Fibroblast of skin of scalp (primary cell): ENCODE measurements at places on chromosomes 3 and 15.

GRCh38 chr3:191593486-191593885, 132.5 kb downstream of the PYDC2 start:
- DNase-seq: no peak

DNA sequence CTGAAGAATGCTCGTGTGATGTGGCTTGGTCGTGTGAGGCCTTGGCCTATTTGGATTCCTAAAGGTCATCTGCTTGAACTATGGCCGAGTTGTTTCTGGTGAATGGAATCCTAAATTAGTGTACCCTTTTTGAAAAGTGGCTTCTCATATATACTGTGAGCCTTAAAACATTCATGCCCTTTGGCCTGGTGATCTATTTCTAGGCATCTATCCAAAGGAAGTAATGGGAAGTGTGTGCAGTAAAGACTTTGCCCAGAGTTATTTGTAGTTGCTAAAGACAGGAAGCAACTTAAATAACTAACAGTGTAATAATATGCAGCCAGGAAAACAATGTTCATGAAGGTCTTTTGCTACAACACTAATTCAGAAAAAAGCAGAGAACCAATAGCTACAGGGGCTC, 3.0 kb downstream of the DGKG start:
- DNase-seq: no peak

DNA sequence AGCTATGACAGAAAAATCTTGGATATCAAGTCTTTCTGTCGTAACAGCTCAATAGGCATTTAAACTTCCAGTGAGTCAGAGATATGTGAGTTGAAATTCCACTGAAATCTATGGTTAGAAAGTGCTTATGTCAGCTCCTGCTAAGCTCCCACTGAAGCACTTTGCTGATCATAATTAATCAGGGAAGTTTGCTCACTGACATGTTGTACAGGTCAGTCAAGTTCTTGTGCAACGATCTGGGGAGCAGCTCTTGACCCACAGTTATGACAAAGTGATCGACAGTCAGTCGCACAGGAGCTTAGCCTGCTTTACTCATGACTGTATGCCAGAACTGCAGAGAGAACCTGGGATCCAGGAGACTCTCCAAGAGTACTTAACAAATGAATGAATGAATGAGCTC, 453.5 kb downstream of the SOX2 start:
- peak; percentile 8 for DNase-seq

- no peak for DNase-seq
These were observed 366.7 kb upstream of the ROBO2 start for GRCh38 chr3:76673171-76673570.

- no peak for DNase-seq
These were observed 123.3 kb upstream of the IGF1R start for GRCh38 chr15:98524838-98525660.

DNA sequence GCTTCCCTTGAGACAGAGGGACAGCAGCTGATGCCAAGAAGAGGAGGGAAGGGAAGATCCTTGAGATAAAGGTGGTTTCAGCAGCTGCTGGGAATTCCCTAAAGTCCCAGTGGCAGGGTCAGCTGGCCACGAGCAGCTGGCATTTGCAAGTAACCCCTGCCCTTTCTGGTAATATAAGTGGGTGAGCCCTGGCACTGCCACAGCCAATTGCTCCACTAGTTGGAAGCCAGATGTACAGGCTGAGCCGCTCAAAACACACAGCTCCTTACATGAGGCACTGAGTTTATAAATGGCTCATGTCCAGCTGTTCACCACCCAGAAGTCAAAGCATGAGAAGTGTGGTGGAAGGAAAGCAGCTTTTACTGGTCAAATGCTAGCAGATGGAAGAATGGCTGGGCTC, 35.4 kb downstream of the PRR20G start:
- no peak for DNase-seq

- no peak for DNase-seq
These were observed 239.0 kb upstream of the KCNMB2 start for GRCh38 chr3:178297199-178297598.

DNA sequence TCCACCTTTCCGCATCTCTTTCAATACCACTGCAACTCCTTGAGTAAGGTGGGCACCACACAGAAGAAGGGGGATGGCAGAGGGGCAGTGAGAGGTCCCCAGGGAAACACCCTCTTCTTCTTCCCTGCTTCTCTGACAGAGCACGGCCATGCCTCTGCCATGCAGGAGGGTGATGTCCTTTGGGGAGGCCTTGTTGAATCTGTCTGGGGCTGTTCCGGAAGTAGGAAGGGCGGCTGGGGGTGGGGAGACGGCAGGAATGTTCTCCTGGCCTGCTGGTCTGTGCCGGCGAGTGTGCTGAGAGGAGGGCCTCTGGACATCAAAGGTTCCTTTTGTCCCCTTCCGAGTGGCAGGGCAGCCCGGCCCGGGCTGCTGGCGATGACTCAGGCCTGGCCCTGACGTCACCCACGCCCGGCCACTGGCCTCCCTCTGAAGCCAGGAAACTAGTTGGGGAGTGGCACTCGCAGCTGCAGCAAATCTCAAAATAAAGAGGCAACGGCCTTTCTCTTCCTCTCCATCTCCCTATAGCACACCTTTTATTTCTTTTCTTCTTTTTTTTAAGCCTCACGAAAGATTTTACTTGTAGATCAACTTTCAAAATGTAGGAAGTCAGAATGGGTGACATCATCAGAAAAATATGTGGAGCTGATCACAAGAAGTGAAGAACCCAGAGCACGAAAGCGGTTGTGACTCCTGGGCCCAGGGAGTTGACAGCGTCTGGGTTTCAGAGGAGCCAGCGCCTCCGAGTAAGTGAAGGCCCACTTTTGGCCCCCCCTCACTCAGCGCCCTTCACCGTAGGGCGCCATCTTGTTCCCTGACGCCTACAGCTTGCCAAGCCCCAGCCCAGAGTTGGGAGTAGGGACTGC, at the start of gene ZBTB38:
Gene ZBTB38 (plus strand): TSS at position 443 of the 863 bp plus-strand sequence. CDS start 73,885 bp downstream, outside the sequence.
- peak; percentile 92 for DNase-seq

GRCh38 chr3:154862265-154862664, 217.9 kb upstream of the MME start:
- DNase-seq: peak; percentile 43

GRCh38 chr3:2082871-2083480, 15.7 kb upstream of the CNTN4 start:
- DNase-seq: no peak
